ENCODE measurements at places on chromosomes 5 and 9.

- no peak for DNase-seq
Observed at GRCh38 chr5:2680979-2681378, 70.5 kb downstream of the IRX2 start.

GRCh38 chr9:98020476-98021145 lies 35.9 kb upstream of the NANS start:
- no peak for DNase-seq

DNA sequence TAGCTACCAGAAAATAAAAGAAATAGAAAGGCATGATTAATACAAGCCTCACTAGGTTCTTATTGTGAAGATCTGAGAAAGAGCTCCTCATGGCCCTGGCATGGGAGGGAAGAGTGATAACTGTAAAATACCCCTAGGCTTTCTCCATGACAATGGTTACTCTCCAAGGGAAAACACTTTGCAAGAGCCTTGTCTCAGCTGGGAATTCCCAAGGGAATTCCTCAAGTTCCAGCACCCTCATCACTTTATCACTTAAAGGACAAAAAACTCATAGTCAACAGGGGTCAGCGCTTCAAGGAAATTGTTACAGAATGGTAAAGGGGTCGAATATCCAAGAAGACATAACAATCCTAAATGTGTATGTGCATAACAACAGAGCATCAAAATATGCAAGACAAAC lies 21.2 kb downstream of the SYK start:
- DNase-seq, result no peak

- DNase-seq, result no peak
Observed at GRCh38 chr9:75147638-75148037, 59.3 kb downstream of the OSTF1 start.

- no peak for DNase-seq
Observed at GRCh38 chr5:134851307-134851923, 5.6 kb downstream of the C5orf24 start.

All from activated T-helper 1 cell treated with anti-CD3 and anti-CD28 coated beads, Interleukin-2, amount 50 U/mL, for 16 hours (primary cell).